ENCODE measurements at places on chromosomes 1 and 21.

DNA sequence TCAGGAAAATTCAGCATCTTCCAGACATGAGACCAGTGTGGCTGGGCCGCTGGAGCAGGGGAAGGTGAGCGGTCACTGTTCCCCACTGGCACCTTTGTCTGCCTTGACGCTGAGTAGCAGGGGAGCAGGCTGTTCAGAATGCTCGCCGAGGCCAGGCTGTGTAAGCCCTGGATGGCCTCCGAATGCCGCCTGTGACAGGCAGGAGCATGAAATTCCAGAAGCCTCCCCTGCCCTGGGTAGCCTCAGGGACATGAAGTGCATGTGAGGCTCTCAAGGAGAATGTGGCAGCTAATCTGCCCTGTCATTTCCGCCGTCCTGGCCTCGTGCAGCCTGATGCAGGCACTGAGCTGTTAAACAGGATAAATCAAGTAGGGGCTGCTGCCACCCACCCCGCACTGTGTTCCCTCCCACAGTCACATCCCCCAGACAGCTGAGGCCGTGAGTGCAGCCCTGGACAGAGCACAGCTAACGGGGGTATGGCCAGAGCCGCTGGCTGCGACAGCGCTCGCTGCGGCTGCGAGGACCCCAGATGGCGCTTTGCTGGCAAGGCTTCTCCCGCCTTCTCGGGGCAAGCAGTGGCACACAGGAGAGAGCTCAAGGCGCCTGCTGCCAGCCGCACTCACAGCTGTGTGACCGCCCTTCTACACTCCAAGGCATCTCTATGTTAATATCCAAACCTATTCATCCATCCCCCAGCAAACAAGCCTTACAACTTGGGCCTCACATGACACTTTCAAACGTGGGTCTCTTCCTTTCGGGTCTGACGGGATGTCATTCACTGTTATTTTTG, 105.0 kb upstream of the COL6A1 start:
- no peak overlapping the region for H3K27ac ChIP-seq
- ATAC-seq: no peak
- no peaks in the 10 kb centered on the region for H3K36me3 ChIP-seq
- no peaks in the 10 kb centered on the region for H3K4me1 ChIP-seq

GRCh38 chr1:234169161-234169849, 204.0 kb upstream of the COA6 start:
- H3K36me3 ChIP-seq: no peaks in the 10 kb centered on the region
- no peak overlapping the region for H3K27ac ChIP-seq
- peaks cover 43% of the 10 kb centered on the region for H3K27me3 ChIP-seq
- no peak overlapping the region for H3K4me3 ChIP-seq
- ATAC-seq: no peak
- no peaks in the 10 kb centered on the region for H3K4me1 ChIP-seq

- H3K27me3 ChIP-seq: no peaks in the 10 kb centered on the region
- H3K4me3 ChIP-seq: peak within 1 kb of the TSS; percentile 37
- no peaks in the 10 kb centered on the region for H3K36me3 ChIP-seq
- ATAC-seq: peak; percentile 61
- peaks cover 64% of the 10 kb centered on the region for H3K4me1 ChIP-seq
These were observed at the start of gene SLC2A5 for GRCh38 chr1:9069326-9070100. Gene SLC2A5 (minus strand): TSS chr1:9069635. CDS start chr1:9069536, 99 bp downstream.

GRCh38 chr1:86068271-86068721, 88.3 kb downstream of the COL24A1 start:
- ATAC-seq: no peak
- H3K27me3 ChIP-seq: no peaks in the 10 kb centered on the region
- no peak overlapping the region for H3K4me3 ChIP-seq
- no peak overlapping the region for H3K27ac ChIP-seq
- no peaks in the 10 kb centered on the region for H3K36me3 ChIP-seq

DNA sequence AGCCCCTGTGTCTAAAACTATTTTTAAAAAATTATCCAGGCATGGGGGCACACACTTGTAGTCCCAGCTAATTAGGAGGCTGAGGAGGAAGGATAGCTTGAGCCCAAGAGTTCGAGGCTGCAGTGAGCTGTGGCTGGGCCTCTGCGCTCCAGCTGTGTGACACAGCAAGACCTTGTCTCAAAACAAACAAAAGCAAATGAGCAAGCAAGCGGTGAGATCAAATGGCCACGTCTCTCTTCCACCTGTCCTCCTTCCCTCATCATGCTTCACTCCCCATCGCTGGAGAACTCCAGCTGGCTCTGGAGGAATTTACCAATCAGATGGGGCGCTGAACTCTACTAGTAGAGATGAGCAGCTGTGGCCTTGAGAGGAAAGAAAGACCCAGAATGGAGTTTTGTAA, 14.0 kb upstream of the REN start:
- H3K4me3 ChIP-seq: no peak overlapping the region
- no peak for ATAC-seq
- H3K27ac ChIP-seq: no peak overlapping the region
- no peaks in the 10 kb centered on the region for H3K4me1 ChIP-seq
- peaks cover 50% of the 10 kb centered on the region for H3K27me3 ChIP-seq

GRCh38 chr21:46527801-46528200, 69.1 kb downstream of the DIP2A start:
- no peak for ATAC-seq
- no peaks in the 10 kb centered on the region for H3K4me1 ChIP-seq
- no peak overlapping the region for H3K4me3 ChIP-seq

DNA sequence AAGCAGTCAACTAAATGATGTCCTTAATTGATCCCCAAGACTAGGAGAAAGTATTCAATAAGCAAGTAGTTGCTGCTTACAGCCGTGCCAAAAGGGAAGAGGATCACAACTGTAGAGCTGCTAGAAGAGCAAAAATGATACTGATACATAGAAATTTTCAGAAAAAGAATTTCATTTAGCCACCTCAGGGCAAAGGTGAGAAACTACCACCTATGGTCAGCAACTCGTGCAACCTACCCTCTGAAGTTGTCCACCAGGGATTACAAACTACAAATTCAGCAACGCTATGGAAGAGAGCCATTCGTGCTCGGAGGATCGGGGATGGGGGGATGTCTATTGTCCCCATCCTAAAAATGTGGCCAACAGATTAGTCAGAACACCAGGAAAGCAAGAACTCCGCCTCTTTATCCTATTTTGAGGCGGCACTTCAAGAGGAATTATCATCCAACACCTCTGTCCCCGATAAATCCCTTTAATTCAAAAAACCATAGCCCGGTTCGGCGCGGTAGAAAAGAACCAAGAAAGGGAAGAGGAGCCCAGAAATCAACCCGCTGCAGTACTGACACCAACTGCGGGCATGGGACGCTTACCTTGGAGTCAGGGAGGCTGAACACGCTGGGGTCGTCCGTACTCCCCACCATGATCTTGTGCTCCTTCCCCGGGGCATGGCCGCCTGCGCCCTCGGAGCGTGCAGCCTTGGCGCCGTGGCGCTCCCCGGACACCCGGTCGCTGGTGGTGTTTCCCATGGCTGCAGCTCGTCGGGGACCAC, 687 bp downstream of the PRKAB2 start:
- no peaks in the 10 kb centered on the region for H3K36me3 ChIP-seq
- H3K27me3 ChIP-seq: no peaks in the 10 kb centered on the region
- peaks cover 3% of the 10 kb centered on the region for H3K4me1 ChIP-seq
- H3K4me3 ChIP-seq: peak overlapping the region; percentile 95

DNA sequence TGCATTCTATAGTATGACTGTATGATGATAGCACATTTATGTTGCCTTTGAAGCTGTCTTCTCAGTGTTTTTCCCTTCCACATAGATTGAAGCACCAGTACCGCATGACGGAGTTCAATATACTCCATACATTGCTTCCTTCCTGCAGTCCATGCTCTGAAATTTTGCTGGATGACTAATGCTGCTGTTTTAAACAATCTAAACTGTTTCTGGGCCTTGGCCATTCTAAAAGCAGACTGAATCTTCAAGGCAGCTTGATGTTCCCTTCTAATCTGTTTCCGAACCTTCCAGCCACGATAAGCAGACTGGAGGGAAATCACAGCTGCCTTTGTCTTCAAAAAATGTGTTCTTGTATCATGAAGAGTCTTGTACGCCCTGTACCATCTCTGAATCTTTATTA, 36.2 kb upstream of the F13B start:
- no peak for ATAC-seq
- no peaks in the 10 kb centered on the region for H3K27me3 ChIP-seq
- no peak overlapping the region for H3K27ac ChIP-seq
- no peak overlapping the region for H3K4me3 ChIP-seq
- H3K4me1 ChIP-seq: no peaks in the 10 kb centered on the region

GRCh38 chr21:42548687-42549406, 35.2 kb downstream of the SLC37A1 start:
- H3K36me3 ChIP-seq: no peaks in the 10 kb centered on the region
- H3K27ac ChIP-seq: no peak overlapping the region
- ATAC-seq: no peak
- H3K4me3 ChIP-seq: no peak overlapping the region
- H3K4me1 ChIP-seq: no peaks in the 10 kb centered on the region
- H3K27me3 ChIP-seq: no peaks in the 10 kb centered on the region

GRCh38 chr1:91804546-91805023, 81.4 kb downstream of the TGFBR3 start:
- peak overlapping the region; percentile 74 for H3K27ac ChIP-seq
- no peak overlapping the region for H3K4me3 ChIP-seq
- no peak for ATAC-seq
- H3K27me3 ChIP-seq: no peaks in the 10 kb centered on the region

DNA sequence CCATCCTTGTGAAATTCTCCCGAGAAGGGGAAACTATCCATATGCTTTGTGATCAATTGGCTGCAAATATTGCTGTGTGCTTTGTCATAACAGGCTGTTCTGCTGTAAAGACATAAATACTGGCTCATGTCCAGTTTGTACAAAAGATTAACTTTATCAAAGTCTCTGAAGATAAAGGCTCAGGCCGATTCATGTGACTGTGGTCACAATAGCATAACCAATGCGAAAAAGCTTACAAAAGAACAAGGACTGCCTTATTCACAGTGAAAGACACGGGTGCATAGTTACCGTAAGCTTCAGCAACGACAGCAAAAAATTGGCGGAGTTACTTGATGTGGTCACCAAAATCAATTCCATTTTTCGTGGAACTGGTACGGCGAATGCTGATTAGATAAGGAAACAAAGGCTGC, 173.6 kb upstream of the CHRM3 start:
- ATAC-seq: no peak
- no peaks in the 10 kb centered on the region for H3K27me3 ChIP-seq
- no peak overlapping the region for H3K4me3 ChIP-seq
- H3K36me3 ChIP-seq: no peaks in the 10 kb centered on the region
- no peaks in the 10 kb centered on the region for H3K4me1 ChIP-seq
- H3K27ac ChIP-seq: no peak overlapping the region

GRCh38 chr1:8889925-8890785, 11.7 kb upstream of the ENO1 start:
- H3K36me3 ChIP-seq: no peaks in the 10 kb centered on the region
- H3K27ac ChIP-seq: peak overlapping the region; percentile 85

GRCh38 chr21:24372506-24372905, 1234.8 kb downstream of the MRPL39 start:
- no peak overlapping the region for H3K27ac ChIP-seq
- H3K4me3 ChIP-seq: no peak overlapping the region
- no peaks in the 10 kb centered on the region for H3K27me3 ChIP-seq

GRCh38 chr21:29318354-29318753, 19.6 kb downstream of the BACH1 start:
- no peak overlapping the region for H3K27ac ChIP-seq
- H3K36me3 ChIP-seq: peaks cover 20% of the 10 kb centered on the region
- no peak for ATAC-seq
- no peak overlapping the region for H3K4me3 ChIP-seq

- no peaks in the 10 kb centered on the region for H3K27me3 ChIP-seq
- H3K27ac ChIP-seq: no peak overlapping the region
- H3K4me3 ChIP-seq: no peak overlapping the region
- H3K36me3 ChIP-seq: no peaks in the 10 kb centered on the region
These were observed 49.5 kb upstream of the BCL10 start for GRCh38 chr1:85325920-85326319.

GRCh38 chr1:244759158-244759557, 76.3 kb upstream of the COX20 start:
- no peaks in the 10 kb centered on the region for H3K27me3 ChIP-seq
- peaks cover 10% of the 10 kb centered on the region for H3K4me1 ChIP-seq
- no peak overlapping the region for H3K27ac ChIP-seq

DNA sequence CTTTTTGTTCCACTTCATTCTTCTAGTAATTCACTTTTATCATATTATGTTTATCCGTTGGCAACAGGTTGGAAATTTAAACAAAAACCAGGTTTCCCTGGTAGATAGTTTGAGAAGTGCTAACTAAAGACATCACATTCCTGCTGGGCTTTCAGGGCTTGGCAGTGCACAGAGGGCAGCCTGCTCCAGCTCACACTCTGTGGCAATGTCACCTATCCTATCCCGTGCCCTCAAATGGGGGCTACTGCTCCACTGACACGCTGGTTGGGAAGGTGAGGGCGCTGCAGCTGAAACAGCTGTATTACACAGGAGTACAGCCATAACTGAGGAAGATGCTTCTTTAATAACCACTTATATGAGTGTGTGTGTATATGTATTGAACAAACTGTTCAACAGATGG, 49.7 kb downstream of the RCAN1 start:
- no peaks in the 10 kb centered on the region for H3K36me3 ChIP-seq
- H3K4me3 ChIP-seq: no peak overlapping the region
- no peaks in the 10 kb centered on the region for H3K4me1 ChIP-seq
- ATAC-seq: no peak
- H3K27ac ChIP-seq: peak overlapping the region; percentile 61
- H3K27me3 ChIP-seq: no peaks in the 10 kb centered on the region

GRCh38 chr1:28927648-28928313, 13.4 kb downstream of the EPB41 start:
- peak overlapping the region; percentile 5 for H3K27ac ChIP-seq
- H3K4me1 ChIP-seq: peaks cover 24% of the 10 kb centered on the region
- H3K36me3 ChIP-seq: no peaks in the 10 kb centered on the region
- ATAC-seq: no peak

All from gastroesophageal sphincter (tissue), 4 donors.